ENCODE measurements at places on chromosomes 1 and 21.

- DNase-seq = no peak
Measured at GRCh38 chr1:64769482-64769881, 24.6 kb downstream of the RAVER2 start.

GRCh38 chr1:24743404-24744211 lies 1.6 kb upstream of the CLIC4 start:
- no peak for DNase-seq

GRCh38 chr1:11837767-11838348 lies 9.7 kb downstream of the NPPA start:
- DNase-seq = no peak

DNA sequence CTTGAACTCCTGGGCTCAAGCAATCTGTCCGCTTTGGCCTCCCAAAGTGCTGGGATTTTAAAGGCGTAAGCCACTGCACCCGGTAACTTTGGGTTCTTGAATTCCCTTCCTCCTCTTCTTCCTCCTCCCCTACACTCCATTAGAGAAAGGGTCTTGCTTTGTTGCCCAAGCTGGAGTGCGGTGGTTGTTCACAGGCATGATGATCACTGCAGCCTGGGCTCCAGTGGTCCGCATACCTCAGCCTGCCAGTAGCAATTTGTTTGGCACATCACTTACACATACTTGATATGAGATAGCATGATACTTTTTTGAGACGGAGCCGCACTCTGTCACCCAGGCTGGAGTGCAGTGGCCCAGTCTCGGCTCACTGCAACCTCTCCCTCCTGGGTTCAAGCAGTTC lies 2.2 kb downstream of the DEGS1 start:
- DNase-seq = no peak

DNA sequence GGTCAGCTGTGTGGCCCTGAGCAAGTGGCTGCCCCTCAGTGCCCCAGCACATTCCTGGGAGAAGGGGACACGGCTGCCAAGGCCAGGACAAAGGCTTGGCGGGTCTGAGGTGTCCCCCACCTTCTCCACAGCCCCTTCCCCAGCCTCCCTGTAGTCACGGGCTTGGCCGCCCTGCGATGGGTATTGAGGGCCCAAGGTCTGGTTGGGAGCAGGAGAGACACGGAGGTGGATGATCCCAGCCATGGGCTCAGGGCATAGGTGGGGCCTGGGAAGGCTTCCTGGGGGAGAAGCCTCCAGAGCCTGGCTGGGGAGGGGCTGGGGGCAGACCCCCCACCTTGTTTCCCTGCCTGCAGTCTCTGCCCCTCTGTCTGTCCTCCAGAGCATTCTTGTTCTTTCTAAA lies 27.0 kb downstream of the TTC39A start:
- DNase-seq = no peak

DNA sequence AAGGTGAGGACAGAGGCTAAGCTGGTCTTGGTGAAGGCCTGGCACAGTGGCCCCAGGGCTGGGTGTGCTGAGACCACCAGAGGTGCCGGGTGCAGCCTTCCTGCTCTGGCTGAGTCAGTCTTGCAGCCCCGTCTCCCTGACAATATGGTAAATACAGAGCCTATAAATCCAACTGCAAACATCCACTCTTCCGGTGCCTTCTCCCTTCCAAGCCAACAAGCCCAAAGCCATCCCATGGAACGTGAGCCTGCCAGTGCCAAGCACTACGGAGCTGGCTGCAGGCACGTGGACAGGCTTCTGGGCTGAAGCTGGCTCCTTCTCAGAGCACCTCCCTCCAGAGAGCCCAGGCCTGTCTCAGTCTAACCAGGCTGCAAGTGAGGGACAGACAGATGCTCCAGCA lies 70.0 kb downstream of the TRABD2B start:
- DNase-seq = no peak

- DNase-seq = no peak
Measured at GRCh38 chr1:31715087-31715872, 11.5 kb upstream of the COL16A1 start.

- DNase-seq = no peak
Measured at GRCh38 chr1:41927118-41927517, 8.4 kb upstream of the HIVEP3 start.

DNA sequence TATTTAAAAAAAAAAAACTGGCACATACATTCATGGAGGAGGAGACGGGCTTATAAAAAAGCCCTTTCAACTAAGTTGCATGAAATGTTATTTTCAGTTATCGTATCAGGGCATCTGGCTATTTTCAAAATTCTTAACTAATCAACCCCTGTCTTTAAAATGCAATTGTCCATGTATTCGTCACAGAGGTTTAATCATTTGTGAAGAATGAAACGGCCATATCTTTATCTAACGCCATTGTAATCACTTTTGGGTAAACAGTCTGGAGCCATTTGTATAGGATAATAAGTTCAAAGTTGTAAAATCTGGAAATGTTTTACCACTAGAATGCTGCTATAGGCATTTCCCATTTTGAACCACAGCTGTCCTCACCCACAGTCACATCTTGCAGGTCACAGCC lies 30.4 kb downstream of the SLC30A10 start:
- DNase-seq = no peak

Data from NCI-H446 treated with DMSO at 0.1 percent for 48 hours (cell line).